Activated CD8-positive, alpha-beta memory T cell treated with anti-CD3 and anti-CD28 coated beads, Interleukin-2, amount 10 ng/mL, durations not matched to agents 7 days and 5 days (primary cell): ENCODE measurements at places on chromosomes 1 and 21. TPM values are rescaled to one million over a fixed set of nuclear protein-coding genes. Genes with fewer than 3 reads are reported as not detected.

SRP9 gene
- total RNA-seq, result 198 TPM

LMX1A gene
- not detected for total RNA-seq

RAB42 gene
- total RNA-seq, result not detected

DNA sequence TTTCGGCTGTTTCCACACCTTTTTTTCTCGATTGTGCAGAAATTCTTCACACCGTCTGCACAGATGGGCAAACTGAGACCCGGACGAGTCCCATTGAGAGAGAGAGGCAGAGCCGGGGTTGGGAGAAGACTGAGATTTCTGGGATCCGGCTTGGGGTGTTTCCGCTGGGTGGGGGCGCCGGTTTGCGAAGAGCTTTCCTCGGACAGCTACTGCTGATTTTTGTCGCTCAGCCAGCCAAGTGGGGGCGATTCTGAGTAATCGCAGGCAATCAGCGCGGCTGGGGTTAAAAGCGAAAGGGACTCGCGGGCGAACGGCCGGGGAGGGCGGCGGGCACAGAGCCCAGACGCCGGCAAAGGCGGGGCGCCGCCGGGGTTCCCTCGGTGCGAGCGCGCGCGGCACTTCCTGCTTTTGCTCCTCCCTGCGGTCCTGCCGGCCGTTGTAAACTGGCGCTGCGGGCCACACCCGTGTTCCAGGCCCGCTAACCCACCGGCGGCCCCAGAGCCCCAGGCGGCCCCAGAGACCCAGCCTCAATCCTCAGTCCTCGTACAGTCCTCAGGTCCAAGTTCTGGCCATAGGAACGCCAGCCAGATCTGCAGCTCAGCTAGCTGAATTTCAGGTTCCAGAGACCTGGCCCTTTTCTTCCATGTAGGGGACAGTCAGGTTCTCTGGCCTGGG is 32.4 kb upstream of the JUN start:
- H3K4me1 ChIP-seq, result peaks cover 40% of the 10 kb centered on the region
- peak overlapping the region; percentile 81 for H3K27ac ChIP-seq
- peaks cover 10% of the 10 kb centered on the region for H3K27me3 ChIP-seq

TMEM200B gene
- total RNA-seq, result 0.09 TPM

KIRREL1 gene
- total RNA-seq, result not detected

- peaks cover 9% of the 10 kb centered on the region for H3K36me3 ChIP-seq
- no peak for DNase-seq
- no peaks in the 10 kb centered on the region for H3K27me3 ChIP-seq
- H3K27ac ChIP-seq, result no peak overlapping the region
- no peak overlapping the region for H3K4me3 ChIP-seq
- no peaks in the 10 kb centered on the region for H3K4me1 ChIP-seq
Observed at GRCh38 chr1:185110145-185110544, 46.6 kb downstream of the TRMT1L start.

DNA sequence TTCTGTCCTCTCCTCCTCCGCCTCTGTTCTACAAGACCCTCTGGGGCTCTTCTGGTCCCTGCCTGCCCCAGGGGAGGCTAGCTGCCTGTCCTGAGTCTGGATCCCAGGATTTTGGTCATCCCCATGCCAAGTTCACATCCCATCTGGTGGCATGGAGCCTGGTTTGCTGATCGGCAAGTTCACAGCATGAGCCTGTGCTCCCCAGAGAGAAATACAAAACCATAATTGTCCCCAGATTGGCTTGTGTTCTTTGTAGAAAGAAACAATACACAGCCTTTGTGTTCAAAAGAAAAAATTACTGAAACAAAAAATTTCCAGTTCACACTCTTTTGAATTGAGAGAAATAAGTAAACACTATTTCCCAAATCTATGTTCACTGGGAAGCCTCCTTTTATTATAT is 149.4 kb upstream of the ZC3H12A start:
- no peaks in the 10 kb centered on the region for H3K4me1 ChIP-seq
- DNase-seq, result no peak
- H3K36me3 ChIP-seq, result no peaks in the 10 kb centered on the region
- no peak overlapping the region for H3K27ac ChIP-seq
- peaks cover 19% of the 10 kb centered on the region for H3K27me3 ChIP-seq
- H3K4me3 ChIP-seq, result no peak overlapping the region

TSSK3 gene
- total RNA-seq, result 0.70 TPM

- no peak overlapping the region for H3K27ac ChIP-seq
- H3K27me3 ChIP-seq, result peaks cover 32% of the 10 kb centered on the region
- no peak for DNase-seq
- H3K4me1 ChIP-seq, result no peaks in the 10 kb centered on the region
- no peaks in the 10 kb centered on the region for H3K36me3 ChIP-seq
Observed at GRCh38 chr1:78491451-78492071, 787 bp downstream of the PTGFR start.

GPR37L1 gene
- total RNA-seq, result not detected

C2CD4D gene
- 0.33 TPM for total RNA-seq

GRCh38 chr1:17259233-17259873 is 10.5 kb downstream of the PADI3 start:
- H3K27me3 ChIP-seq, result peaks cover 12% of the 10 kb centered on the region
- no peaks in the 10 kb centered on the region for H3K4me1 ChIP-seq
- H3K36me3 ChIP-seq, result no peaks in the 10 kb centered on the region
- H3K27ac ChIP-seq, result no peak overlapping the region
- DNase-seq, result no peak

DNA sequence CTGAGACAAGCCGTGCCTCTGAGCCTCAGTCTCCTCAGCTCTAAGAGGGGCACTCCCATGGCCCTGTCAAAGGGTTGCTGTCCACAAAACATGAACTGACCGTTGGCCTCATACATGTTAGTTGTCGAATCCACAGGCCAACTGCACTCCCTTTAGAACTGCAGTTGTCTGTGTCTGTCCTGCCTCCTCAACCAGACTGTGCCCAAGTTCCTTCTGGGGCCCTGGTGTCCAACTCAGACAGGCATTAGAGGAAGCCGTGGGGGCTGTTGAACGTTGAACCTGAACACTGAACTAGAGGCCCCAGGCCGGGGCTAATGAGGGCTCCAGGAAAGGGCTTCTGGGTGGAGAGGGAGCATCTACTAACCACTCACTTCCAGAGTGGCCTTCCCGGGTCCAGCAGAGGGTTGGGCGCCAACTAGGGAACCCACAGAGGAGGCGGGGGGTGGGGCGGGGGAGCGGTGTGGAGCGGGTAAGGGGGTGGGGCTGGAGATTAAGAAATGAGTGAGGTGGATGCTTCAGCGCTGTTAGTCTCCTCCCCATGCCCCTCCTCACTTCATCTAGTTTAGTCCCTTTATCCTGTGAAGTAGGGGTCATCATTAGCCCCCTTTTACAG is at the start of gene RAB42:
Gene RAB42, plus strand, starts transcription at position 558 of the 613 bp plus-strand sequence. CDS start 247 bp downstream, outside the sequence.
- H3K27me3 ChIP-seq, result peaks cover 8% of the 10 kb centered on the region
- peaks cover 6% of the 10 kb centered on the region for H3K4me1 ChIP-seq
- H3K36me3 ChIP-seq, result peaks cover 2% of the 10 kb centered on the region
- no peak for DNase-seq
- peak within 1 kb of the TSS; percentile 60 for H3K4me3 ChIP-seq
- H3K27ac ChIP-seq, result no peak within 1 kb of the TSS

DNA sequence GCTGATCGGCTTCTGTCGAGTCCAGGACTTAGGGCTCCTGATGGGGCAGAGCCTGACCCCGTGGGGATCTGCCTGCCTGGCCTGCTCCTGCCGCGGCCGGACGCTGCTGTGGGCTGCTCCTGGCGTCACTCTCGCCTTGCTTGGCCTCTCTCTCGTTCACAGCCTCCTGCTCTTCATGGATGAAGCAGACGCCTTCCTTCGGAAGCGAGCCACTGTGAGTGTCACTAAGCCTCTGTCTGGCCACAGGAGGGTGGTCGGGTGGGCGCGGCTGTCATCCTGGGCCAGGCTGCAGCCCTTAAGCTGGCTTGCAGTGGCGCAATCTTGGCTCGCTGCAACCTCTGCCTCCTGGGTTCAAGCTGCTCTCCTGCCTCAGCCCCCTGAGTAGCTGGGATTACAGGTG is 16.1 kb downstream of the ATAD3B start:
- no peak overlapping the region for H3K4me3 ChIP-seq
- H3K4me1 ChIP-seq, result no peaks in the 10 kb centered on the region
- H3K36me3 ChIP-seq, result peaks cover 43% of the 10 kb centered on the region

- peaks cover 3% of the 10 kb centered on the region for H3K36me3 ChIP-seq
- no peak overlapping the region for H3K27ac ChIP-seq
- no peak for DNase-seq
- peaks cover 8% of the 10 kb centered on the region for H3K4me1 ChIP-seq
Observed at GRCh38 chr1:243470502-243470901, 214.7 kb downstream of the SDCCAG8 start.

DNA sequence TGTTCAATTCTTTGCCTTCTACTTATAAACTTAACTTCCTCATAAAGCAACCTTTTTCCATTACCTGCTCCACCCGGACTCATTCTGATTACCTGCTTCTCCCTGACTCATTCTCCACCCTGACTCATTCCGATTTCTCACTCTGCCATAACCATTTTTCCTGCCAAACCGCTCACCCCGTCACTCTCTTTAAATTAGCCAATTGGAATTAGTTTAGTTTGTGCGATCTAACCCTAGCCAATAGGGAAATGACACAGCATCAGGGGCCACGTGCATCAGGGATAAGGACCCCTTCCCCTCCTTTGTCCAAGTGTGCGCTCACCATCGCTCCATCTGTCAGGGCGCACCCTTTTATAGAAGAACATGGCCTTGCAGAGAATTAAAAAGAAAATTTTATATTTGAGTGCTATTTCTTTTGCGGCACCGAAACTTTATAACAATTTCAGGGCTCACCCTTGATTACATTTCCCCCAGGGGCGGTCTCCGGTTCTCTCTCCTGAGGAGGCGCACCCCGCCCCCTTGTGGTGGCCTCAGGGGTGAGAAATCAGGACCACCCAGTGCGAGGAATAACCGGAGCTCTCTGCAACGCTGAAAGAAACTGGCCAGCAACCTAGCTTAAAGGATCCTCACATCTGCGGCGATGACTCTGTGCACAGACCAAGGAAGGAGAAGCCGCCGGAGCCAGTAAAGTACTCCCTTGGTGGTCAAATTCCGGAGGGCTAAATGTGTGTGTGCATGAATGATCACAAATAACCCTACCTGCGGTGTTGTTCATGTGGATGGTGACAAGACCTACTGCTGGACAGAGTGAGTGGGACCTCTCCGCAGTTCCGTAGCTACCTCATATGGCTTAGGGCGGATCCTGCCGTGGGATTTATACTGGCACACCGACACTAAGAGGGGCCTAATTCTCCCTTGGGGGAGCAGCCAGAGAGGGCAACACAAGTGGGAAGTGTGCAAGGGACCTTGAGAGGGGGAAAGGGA is 30.3 kb upstream of the CBR3 start:
- H3K4me1 ChIP-seq, result no peaks in the 10 kb centered on the region
- no peak overlapping the region for H3K27ac ChIP-seq
- peaks cover 60% of the 10 kb centered on the region for H3K27me3 ChIP-seq
- DNase-seq, result peak; percentile 45
- peaks cover 2% of the 10 kb centered on the region for H3K36me3 ChIP-seq
- H3K4me3 ChIP-seq, result no peak overlapping the region

DNA sequence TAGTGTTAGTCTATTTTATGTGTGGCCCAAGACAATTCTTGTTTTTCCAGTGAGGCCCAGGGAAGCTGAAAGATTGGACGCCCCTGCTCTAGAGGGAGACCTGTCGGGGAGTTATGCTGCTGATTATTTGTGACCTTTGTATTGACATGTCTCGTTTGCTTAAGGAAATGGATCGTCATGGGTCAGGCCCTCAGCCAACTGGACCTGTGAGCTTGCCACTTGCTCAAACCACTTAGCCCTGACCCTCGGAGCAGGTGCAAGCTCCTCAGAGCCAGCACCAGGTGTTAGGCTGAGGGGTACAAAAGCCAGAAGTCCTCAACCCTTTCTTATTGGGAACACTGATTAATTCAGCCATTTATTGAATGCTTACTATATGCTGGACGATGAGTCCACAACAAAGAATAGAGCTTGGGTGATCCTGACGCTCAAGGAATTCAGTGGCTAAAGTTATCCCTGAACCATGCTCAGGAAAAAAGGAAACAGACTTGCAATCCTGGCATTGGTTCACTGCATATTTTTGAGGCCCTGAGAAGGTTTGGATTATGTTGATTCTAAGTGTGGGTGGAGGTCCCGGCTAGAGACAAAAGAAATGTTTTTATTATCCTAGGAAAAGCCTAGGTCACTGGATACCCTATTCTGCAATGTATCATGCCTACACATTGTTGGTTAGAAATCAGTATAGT is 19.0 kb downstream of the TGFB2 start:
- H3K4me3 ChIP-seq, result no peak overlapping the region
- H3K27ac ChIP-seq, result no peak overlapping the region
- no peaks in the 10 kb centered on the region for H3K36me3 ChIP-seq
- H3K4me1 ChIP-seq, result no peaks in the 10 kb centered on the region
- H3K27me3 ChIP-seq, result peaks cover 27% of the 10 kb centered on the region

DNA sequence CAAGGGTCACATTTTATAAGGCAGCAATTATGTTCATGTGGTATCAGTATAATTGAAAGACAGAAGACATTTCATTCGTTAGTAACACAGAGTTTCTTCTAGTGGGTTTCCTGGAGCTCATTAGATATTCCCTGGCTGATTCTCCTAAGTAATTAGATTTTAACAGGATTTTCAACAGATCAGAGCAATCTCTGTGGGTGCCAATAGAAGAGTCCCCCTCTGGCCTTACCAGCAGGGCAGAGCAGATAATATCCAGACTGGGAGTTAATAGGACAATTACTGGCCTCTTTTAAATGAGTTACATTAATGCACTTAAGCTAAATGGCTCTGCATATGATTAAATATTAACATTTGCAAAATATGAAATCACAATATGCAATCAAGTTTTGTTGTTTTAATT is 74.2 kb upstream of the FOXD3 start:
- H3K27me3 ChIP-seq, result no peaks in the 10 kb centered on the region
- no peak for DNase-seq
- H3K36me3 ChIP-seq, result no peaks in the 10 kb centered on the region

DNA sequence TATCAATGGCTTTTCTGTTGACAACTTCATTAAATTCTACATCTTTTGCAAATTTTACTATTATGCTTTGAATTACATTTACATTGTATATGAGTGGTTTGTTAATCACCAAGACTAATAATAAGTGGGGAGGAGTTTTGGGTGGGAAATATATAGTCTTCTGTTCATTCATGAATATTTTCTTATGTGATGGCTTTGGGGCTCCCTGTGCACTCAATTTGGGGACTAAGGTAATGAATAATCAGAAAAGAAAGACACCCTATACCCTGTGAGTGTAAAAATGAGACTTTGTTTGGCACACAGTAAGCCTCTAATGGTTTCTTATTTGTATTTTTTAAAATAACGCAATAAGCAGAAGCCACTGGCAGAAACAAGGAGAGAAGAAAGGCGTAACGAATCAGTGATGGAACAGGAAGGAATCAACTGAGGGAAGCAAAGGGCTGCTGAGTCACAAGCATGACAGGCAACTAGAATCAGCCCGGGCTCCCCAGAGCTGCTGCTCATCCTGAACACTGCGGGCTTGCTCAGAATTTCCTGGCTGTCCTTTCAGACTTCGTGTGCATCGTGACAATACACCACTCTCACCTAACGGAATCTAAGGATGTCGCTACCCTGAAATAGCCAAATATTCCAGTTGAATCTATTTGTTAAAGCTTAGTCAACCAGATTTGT is 20.8 kb upstream of the RGS2 start:
- DNase-seq, result no peak

- H3K4me3 ChIP-seq, result no peak overlapping the region
- no peak overlapping the region for H3K27ac ChIP-seq
- no peak for DNase-seq
- H3K27me3 ChIP-seq, result peaks cover 41% of the 10 kb centered on the region
- no peaks in the 10 kb centered on the region for H3K36me3 ChIP-seq
Observed at GRCh38 chr1:208248307-208248801, 4.2 kb upstream of the PLXNA2 start.

NDUFV3 gene
- total RNA-seq, result 27.1 TPM
